KBM-7 (cell line): ENCODE measurements at places on chromosomes 5 and 9.

GRCh38 chr9:136546697-136547501 is 1.1 kb upstream of the NOTCH1 start:
- DNase-seq, result peak; percentile 54

DNA sequence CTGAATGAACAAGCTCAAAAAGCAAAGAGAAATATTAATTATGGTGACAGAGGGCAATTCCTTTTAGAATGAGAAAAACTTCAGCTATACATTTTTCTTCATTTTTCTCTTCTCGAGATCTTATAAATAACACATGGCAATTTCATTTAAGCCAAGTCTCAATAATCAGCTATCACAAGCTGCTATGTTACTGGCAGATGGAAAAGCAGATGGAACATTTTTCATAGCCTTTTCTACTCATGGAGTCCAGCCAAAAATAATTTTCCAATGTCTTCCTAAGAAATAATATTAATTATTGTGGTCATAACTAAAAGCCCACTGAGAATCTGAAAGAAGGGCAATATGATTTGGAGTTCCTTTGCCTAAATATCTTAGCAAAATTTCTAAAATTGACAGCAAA is 35.6 kb downstream of the SKIC3 start:
- no peak for DNase-seq

- peak; percentile 51 for DNase-seq
Observed at GRCh38 chr5:79590396-79590999, 21.7 kb upstream of the TENT2 start.

DNA sequence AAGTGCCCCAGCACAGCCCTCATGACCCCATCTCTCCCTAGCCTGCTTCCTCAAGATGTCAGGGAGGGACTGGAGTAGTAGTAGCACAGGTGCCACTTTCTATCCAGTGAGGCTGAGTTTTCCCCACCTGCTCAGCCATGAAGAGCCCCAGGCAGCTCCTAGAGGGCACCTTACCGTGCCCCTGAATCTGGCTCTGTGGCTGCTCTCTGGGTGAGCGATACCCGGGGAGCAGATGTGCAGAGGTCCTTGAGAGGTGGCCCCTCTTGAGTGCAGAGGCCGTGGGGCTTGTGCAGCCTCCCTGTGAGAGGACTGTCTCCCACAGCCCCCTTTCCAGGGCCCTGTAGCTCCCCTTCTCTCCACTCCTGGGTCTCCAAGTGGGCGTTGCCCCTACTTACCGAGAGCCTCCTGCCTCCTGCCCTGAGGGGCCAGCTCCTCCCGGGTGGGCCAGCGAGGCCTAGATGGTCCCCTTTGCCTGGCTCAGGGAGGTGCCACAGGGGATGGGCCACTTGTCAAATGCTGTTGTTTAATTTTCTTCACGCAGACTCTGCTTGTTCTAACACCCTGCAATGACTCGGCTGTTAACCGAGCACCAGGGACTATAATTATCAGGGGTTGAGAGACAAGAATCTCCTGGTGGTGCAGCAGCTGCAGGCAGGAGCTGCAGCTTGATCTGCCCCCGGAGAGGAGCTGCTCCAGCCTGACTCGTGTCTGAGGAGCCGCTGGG is 29.6 kb upstream of the PITX1 start:
- DNase-seq, result no peak

- no peak for DNase-seq
Observed at GRCh38 chr9:86953181-86953580, 5.9 kb upstream of the GAS1 start.

- DNase-seq, result no peak
Observed at GRCh38 chr9:37927601-37928551, 23.9 kb upstream of the SLC25A51 start.

DNA sequence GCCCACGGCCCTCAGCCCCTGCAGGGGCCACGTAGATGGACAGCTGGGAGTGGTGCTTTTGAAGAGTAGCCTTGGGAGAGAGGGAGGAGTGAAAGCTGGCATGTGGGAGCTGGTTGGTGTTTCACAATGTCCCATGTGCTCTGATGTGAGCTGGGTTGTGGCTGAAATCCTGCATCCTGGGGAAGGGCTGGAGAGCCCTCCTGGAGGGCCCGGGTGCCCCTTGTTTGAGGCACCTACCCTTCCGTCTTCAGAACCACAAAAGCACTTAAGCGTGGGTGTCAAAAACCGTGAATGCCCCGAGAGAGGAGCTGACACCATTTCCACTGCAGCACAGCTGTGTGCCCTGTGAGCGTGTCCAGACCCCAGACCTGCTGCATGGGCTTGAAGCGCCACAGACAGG is 199.1 kb upstream of the ZNF618 start:
- DNase-seq, result no peak

DNA sequence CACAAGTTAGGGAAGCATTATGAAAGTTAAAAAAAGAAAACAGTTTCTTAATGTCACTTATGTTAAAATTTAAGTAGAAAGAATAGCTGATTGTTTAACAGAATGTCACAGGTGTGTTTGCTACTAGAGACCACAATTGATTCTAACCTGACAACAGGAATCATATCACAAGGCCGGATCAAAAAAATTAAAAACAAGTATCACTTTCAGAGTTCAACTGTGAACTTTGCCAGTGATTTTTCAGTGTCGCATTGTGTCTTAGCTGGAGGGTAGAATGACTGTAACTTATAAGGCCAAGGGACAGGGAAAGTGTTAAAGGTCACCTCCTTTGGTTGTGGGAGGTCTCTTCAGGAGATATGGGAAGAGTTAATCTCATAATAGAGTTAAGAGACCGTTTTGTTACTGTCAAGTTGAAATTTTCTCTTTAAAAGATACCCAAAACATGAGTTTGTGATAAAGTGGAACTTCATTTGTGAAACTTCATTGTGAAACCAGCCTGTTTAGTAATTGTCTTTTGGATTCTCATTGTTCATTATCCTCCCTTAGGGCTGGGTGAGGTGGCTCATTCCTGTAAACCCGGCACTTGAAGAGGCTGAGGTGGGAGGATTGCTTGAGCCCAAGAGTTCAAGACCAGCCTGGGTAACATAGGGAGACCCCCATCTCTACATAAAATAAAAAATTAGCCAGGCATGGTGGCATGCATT is 40.9 kb downstream of the CPEB4 start:
- no peak for DNase-seq

DNA sequence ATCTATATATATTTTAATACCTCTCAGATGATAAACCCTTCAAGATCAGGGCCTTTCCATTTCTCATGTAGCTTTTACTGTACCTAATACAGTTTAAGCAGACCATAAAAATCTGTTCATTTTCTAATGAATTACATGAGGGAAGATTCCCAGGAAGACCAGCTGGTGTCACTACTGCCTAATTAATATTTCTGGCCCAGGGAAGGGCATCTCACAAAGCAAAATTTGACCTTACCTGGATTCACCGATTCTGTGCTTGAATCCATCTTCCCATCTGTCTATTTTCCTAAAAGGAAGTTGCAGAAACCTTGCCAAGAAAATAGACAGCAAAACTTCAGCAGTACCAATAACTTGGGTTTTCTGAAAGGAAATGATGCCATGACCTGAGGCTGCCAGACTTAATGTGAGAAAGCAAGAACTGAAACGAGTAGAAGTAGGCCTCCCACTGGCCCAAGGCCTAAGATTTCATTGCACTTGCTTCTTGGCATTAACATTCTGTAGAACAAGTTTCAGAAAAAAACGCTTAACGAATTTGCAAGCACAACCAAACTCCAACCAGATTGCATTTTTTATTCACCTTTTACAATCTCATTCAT is 83.0 kb upstream of the GLIS3 start:
- peak; percentile 4 for DNase-seq

GRCh38 chr5:42825422-42826148 is 13.9 kb upstream of the SELENOP start:
- DNase-seq, result no peak

GRCh38 chr5:35038891-35039290 is 8.9 kb downstream of the AGXT2 start:
- DNase-seq, result no peak

- DNase-seq, result no peak
Observed at GRCh38 chr5:35338157-35338453, 107.8 kb upstream of the PRLR start.

- DNase-seq, result no peak
Observed at GRCh38 chr5:98713027-98713426, 60.4 kb upstream of the RGMB start.

DNA sequence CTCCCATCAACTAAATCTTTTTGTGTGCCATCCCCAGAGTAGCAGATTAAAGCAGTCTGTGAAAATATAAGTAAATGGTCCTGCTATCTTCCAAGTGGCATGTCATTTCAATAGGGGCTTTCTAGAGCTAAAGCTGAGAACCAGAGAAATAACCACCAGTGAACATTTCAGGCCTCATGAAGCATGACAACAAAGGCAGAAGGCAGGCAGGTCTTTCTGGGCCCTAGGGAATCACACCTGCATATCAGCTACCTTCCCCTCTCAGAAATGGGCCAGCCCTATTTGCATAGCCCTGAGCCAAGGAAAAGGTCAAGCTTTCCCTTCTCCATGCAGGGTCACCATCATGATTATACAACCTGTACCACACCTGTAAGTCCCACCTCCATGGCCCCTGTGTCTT is 205.3 kb downstream of the DEPDC1B start:
- no peak for DNase-seq

GRCh38 chr5:150184990-150185912 is 4.6 kb upstream of the SLC6A7 start:
- no peak for DNase-seq

DNA sequence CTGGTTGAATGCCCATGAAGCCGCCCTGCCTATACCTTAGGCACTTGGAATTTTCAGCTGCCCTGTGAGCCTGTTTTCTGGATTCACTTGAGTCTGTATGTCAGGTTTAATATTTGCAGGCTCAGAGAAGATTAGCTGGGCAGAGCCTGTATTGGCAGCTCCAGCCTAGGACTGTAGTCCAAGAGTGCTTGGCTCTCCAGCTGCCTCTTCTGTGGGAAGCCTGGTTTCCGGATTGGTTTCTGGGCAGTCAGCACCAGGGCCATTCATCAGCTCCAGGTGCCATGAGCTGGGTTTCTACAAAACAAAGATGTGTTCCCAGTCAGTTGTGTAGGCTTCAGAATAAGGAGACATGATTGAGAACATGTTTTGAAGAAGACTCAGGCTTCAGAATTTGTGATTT is 90.1 kb downstream of the ARHGAP26 start:
- DNase-seq, result no peak

DNA sequence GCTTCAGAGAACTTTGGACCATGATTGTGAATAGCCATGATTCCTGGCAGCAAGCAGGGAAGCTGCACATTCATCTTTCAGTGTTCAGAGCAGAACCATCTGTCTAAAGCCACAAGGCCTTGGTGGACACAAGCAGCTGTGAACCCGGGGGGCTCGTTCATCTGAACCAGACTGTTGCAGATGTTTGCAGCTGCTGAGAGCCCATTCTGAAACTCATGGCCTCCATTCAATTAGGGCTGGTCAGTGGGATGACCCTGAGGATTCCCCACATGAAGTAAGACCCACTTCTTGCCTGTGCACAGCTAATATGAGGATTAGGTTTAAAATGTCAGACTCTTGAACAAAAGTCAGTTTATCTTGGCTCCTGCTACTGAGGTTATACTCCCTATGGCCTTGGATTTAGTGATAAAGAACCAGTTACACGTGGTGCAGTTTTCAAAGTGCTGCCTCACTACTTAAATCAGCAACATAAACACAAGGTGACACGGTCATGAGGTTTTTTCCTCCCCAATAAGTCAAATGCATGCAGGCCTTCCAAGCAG is 109.8 kb upstream of the IFNK start:
- no peak for DNase-seq

DNA sequence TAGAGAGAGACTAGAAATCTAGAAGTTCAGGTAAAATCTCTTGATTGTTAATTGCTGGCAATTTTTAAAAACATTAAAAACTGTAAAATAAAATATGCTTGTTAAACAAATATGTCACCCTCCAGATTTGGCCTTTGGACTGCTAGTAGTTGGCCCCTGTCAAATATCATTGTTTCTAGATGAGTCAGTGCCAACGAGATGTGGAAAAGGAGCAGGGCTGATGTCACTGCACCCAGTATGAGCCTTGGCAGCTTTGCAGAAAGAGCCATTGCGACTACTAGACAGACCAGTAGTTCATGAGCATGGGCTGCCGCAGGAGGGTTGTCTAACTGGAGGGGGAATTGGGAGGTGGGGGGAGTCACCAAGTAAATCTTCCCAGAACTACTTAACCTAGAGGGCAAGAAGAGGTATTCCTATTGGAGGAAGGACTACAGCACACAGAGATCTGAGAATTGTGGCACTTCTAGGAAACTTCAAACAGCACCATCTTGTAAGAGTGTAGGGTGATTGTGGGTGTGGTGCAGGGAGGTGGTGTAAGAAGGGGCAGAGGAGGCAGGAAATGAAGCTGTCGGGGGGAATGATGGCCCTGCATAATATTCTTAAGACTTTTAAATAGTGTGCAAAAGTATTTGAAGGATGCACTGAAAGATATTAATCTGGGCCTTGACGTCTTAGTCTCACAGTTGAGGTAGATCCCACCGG is 7.1 kb upstream of the DOCK2 start:
- no peak for DNase-seq

DNA sequence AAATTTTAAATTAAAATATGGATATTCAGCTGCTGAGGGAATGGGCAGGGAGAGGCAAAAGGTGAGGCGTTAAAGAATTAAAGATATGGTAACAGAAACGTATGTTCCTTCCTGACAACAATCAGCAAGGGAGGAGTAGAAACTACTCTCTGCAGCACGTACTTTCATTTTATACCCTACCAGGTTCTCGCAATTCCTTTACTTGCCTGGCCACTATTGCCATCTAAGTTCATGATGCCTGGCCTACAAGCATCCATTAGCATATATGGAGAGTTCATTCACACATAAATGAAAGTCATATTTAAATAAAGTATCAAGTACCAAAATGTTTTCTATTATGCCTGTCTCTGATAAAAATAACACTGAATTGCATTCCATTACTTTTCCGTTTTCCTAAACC is 125.1 kb downstream of the BNC2 start:
- DNase-seq, result no peak

DNA sequence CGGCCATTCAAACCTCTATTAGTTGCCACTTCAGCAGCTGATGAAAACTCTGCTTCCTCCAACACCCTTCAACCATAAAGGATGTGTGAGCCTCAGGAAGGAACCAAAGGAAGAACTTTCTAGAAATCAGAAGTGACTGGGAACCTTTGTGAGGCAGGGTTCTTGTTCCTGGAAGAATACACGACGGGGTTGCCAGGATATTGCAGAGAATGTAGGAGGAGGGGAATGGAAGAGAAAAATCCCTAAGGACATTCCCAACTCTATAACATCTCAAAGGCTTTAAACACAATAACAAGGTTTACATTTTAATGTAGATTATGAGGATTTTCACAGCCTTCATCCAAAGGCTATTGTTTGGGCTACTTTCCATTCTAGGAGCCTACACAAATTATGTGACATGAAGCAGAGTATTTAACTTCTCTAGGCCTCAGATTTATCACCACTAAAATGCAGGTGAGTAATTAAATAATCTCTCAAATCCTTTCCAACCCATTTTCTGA is 147.7 kb downstream of the GLIS3 start:
- no peak for DNase-seq
